ENCODE measurements at places on chromosomes 16 and 17.

DNA sequence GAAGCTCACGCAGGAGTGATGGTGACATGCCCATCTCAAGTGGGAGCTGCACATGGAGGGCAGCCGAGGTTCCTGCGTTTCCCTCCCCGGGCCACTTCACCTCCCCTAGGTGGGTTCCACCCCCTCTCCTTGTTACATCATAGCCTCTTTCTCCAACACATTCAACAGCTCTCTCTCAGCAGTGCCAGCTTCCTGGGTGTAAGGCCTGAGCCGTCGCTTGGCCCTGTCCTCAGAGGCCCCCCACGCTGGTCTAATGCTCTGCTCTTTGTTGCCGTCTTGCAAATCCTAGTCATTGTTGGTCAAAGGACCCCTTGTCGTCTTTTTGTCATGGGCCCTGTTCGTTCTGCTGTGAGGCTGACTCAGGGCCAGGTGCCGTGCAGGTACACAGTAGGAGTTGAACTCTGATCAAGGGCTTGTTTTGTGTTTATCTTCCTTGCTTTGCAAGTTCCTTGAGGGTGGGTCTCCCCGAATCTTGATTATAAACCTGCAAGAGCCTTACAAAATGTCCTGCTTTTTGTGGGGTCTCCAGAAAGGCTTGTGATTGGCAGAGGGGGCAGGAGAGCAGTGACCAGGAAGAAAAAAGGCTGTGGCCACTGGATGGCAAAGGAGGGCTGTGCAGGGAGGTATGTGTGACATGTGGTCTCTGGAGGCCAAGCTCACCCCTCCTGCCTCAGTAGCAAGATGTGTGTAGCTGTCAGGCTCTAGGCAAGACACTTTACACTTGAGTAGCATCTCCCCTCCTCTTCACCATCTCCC lies 136.6 kb downstream of the CCDC182 start:
- DNase-seq = no peak

- DNase-seq = no peak
These were observed 22.9 kb upstream of the DYNLRB2 start for GRCh38 chr16:80517846-80518245.

- no peak for DNase-seq
These were observed 14.5 kb upstream of the PITPNM3 start for GRCh38 chr17:6570731-6571451.

- DNase-seq = no peak
These were observed 93.0 kb upstream of the RCVRN start for GRCh38 chr17:9998060-9998459.

DNA sequence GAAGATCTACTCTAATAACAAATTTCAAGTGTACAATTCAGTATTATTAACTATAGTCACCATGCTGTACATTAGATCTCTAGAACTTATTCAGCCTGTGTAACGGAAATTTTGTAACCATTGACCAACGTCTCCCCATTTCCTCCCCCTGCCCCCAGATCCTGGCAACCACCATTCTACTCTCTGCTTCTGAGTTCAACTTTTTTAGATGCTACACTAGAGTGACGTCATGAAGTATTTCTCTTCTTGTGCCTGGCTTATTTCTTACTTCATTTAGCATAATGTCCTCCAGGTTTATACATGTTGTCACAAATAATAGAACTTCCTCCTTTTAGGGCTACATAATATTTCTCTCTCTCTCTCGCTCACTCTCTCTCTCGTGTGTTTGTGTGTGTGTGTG lies 157.5 kb downstream of the ANKFN1 start:
- no peak for DNase-seq

DNA sequence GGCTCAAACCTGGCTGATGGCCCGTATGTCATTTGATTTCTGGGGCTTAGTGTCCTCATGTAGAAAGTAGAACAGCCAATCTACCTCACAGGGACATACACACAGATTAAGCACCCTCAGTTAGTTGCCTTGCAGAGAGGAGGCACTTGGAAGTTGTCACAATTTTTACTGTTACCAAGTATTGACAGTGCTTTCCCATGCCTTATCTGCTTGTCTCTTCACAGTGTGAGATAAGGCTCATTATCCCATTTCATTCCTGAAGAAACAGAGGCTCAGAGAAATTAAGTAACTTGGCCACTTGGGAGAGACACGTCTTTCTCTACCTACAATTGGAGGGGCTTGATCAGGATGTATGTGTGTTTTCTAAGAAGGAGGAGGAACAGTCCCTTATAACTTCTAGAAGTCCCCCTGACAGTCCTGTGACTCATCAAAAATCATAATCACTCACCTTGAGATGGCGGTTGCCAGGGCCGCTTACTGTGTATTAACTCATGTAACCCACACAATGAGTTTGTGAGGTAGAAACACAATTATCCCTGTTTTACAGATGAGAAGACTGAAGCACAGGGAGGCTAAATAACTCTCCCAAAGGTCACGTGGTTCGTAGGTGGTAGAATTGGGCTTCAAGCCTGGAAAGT lies 56.9 kb upstream of the LHX1 start:
- no peak for DNase-seq

- DNase-seq = no peak
These were observed 126.0 kb downstream of the RAB11FIP4 start for GRCh38 chr17:31517524-31517923.

DNA sequence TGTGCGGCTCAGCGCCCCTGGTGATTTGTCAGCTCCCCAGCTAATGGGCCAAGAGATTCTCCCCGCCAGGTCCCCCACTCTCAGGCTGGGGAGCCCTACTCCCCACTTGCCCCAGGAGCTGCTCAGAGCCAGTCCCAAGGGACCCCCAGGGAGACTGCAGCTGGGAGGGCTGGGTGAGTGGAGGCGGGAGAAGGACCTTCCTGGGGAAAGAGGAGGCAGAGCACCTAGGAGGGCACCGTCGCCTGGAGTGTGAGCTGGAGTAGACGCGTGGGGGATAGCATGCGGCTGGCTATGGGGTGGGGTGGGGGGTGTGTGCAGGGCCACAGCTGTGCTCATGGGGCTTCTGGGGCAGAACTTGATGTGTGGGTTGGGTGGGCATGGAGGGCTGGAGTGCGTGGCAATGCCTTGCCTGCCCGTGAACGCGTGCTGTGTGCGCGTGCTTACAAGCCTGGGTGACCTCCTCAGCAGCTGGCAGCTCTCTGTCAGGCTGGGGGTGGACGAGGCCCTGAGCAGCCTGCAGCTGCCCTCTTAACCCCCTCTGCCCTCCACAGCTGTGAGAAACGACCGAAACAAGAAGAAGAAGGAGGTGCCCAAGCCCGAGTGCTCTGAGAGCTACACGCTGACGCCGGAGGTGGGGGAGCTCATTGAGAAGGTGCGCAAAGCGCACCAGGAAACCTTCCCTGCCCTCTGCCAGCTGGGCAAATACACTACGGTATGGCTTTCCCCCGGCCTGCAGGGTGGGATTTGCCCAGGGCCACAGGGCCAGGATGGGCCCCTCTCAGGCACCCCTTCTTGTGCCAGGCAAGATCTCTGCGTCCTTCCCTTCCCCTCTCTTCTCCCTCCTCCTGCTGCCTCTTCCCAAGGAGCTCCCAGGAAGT lies 12.9 kb downstream of the GJD3 start:
- DNase-seq = no peak

GRCh38 chr17:56674401-56674925 lies 81.0 kb downstream of the NOG start:
- no peak for DNase-seq

- DNase-seq = no peak
These were observed 190.0 kb downstream of the FOXL1 start for GRCh38 chr16:86768228-86768791.

DNA sequence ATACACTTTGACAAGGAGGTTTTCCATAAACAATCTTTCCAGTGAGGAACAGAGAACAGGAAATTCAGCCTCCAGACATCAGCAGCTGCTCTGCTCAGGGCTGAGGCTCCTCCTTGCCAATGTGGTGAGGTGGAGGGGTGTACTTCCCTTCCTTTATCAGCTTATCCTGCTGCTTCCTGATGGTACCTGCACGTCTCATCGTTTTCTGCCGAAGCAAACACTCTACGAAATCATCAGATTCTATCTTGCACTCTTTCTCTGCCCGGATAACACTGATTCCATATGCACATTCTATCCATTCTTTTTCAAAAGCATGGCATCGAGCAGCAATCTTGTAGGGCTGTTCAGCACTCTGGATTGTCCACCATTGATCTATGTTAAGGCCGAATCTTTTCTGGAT lies 15.4 kb upstream of the SEZ6 start:
- no peak for DNase-seq

GRCh38 chr17:81870131-81870980 lies 781 bp downstream of the ARHGDIA start:
- DNase-seq = peak; percentile 62

GRCh38 chr17:10349403-10349802 lies 23.4 kb downstream of the MYH13 start:
- peak; percentile 53 for DNase-seq

GRCh38 chr16:84514295-84514873 lies 9.9 kb upstream of the MEAK7 start:
- DNase-seq = no peak

DNA sequence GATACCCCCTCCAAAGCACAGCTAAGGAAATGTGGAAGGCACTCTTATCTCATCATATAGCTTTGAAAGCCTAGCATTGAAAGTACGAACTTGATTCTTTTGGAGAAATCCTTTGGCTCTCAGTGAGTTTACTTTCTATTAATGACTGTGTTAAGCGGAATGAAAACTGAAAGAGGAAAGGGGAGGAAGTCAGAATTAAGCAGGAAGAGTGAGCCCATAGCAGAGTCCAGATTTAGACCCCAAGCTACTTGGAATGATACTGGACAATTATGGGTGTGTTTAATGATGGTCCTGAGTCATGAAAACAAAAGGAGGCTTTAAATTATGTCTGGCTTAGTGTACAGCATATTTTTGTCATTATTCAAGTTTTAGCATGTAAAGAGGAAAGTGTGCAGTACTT lies 42.2 kb downstream of the TENT4B start:
- no peak for DNase-seq

- peak; percentile 97 for DNase-seq
These were observed 23.3 kb upstream of the CDRT4 start for GRCh38 chr17:15490634-15491261.

- DNase-seq = no peak
These were observed 92.2 kb downstream of the TNFRSF13B start for GRCh38 chr17:16879686-16880085.

- DNase-seq = no peak
These were observed 1.0 kb downstream of the FLOT2 start for GRCh38 chr17:28896491-28896883.

DNA sequence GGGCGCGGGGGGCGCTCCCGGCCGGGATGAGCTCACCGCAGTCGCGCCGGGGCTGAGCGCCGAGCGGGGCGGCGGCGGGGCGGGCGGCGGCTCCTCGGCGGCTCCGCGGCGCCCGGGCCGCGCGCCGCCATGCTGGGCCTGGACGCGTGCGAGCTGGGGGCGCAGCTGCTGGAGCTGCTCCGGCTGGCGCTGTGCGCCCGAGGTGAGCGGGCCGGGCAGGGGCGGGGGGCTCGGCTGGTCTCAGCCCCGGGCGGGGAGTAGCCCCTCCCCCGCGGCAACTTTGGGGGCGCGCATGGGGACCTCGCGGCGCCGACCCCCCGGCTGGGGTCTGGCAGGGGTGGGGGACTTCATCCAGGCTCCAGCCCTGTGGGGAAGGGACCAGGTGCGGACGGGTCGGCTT lies at the start of gene ARHGDIG:
Gene ARHGDIG, plus strand, starts transcription at position 40 of the 400 bp plus-strand sequence. Its CDS starts 90 bp downstream, at position 130.
- DNase-seq = peak; percentile 22

DNA sequence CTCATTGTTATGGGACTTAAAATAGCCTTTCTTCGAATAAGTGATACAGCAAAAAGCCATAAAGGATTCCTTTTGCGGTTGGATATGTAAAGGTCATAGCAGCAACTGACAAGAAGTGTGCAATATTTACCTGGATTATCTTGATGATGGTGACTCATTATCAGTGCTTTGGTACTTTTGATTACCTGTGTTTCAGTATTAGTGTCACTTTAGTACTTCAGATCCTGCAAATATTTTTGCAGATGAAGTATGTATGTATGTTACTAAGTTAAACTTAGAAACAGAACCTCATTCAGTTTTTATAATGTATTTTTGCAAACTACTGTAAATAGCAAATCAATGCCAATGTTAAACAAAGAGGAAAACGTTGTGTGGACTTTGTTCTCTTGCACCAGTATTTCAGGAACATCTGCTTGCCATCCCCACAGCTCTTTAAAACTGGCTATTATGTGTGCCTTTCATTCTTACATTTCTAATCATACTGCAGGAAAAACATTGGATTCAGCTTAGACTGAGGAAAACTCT lies 10.5 kb downstream of the CNEP1R1 start:
- DNase-seq = no peak

- DNase-seq = no peak
These were observed 11.4 kb upstream of the C1QL1 start for GRCh38 chr17:44979426-44979995.

DNA sequence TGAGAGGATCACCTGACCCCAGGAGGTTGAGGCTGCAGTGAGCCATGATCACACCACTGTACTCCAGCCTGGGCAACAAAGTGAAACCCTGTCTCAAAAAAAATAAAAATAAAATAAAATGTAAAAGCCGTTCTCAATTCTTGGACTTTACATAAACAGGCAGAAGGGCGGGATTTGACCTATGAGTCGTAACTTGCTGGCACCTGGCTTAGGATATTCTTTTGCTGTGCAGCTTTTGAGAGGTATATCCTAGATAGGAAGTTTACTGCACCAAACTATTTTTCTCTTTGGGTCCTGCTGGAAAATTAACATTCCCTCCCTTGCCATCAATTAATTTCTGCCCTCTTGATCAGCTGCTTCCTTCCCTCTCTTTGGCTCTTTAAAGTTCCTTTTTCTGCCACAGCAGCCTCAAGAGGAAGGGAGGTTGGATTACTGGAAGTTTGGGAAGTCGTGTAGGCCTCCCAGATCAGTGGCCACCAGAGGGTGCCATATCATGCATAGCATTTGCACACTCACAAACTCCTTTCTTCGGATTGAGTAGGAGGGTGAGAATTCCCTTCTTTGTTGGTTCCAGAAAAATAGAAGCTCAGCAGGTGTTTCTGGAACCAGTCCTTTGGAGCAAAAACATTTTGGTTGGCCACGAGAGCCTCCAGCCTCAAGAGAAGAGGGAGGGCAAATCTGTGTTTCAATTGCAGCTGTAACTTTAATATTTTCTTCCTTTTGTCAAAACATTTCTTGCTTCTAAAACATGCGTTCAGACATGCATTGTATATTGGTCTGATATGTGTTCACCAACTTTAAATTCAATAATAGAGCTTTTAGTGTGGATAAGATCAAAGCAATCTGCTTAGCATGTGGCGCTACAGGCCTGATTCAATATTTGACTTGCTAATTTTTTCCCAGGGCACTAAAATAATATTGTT lies 147.3 kb downstream of the CCDC182 start:
- DNase-seq = peak; percentile 45

- DNase-seq = no peak
These were observed 44.1 kb downstream of the DDX19A start for GRCh38 chr16:70390774-70391173.

DNA sequence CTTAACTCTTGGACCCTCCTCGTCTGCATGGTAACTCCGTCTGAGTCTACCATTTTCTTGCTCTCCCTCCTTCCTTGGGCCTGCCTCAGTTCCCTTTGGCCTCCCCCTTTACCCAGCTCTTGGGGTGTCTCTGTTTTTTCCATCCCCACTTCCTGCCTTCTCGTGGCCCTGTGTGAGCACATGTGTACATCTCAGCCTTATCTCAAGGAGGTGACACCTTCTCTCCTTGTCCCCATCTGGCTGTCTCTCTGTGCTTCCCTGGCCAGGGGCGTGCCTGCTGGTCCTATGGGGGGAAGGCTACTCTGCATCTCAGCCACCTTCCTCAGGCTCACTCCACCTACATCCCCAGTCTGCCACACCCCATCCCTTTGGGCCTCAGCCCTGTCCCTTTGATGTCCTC lies 6.6 kb downstream of the CTF1 start:
- DNase-seq = no peak

Measured in erythroblast (primary cell).